ENCODE measurements at places on chromosomes 6 and 20. TPM values are rescaled to one million over a fixed set of nuclear protein-coding genes. Genes with fewer than 3 reads are reported as not detected.

Gene SLC22A3
- polyA plus RNA-seq = 0.61 TPM

Gene HTR1E
- polyA plus RNA-seq = not detected

GRCh38 chr6:140809694-140810101 lies 1323.0 kb upstream of the GJE1 start:
- H3K4me3 ChIP-seq = no peak overlapping the region
- DNase-seq = no peak
- no peaks in the 10 kb centered on the region for H3K27me3 ChIP-seq
- no peak overlapping the region for H3K27ac ChIP-seq

DNA sequence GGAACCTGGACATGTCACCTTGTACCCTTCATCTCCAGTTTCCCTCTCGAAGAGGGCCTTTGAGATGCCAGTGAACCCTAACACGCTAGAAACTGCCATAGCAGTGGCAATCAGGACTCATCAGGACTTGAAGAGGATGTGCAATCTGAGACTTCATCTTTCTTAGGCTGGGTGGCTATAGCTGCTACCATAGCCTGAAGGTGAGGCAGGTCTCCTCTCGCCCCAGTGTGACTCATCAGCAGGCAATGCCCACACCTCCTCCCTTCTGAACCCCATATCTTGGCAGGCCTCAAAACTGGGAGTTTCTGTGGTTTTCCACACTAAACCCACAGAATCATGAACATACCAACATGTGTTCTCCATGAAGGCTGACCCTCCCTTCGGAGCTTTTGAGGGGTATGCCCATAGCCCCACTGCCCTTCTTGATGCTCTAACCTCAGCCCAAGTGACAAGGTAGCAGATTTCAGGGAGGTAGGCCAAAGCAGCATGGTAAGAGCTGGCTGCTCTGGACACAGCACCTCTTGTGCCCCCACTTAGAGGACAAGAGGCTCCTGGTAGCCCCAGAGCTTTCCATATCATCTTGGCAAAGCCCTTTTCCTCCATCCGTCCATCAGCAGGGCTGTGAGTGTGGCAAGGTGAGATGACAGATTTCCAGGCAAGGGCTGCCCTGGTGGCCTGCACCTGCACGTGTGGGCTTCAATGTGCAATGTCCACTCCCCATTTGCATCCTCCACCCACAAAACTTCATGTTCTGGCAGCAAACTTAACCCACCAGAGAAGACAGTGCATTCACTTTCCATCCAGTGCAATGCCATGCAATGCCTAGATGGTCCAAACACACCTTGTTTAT lies 2.6 kb downstream of the BLCAP start:
- no peak for DNase-seq
- H3K4me3 ChIP-seq = peak overlapping the region; percentile 84
- H3K4me1 ChIP-seq = peaks cover 49% of the 10 kb centered on the region

GRCh38 chr20:6519556-6519955 lies 247.9 kb upstream of the BMP2 start:
- H3K27me3 ChIP-seq = no peaks in the 10 kb centered on the region
- no peak for DNase-seq
- H3K4me3 ChIP-seq = no peak overlapping the region
- H3K36me3 ChIP-seq = no peaks in the 10 kb centered on the region
- H3K27ac ChIP-seq = no peak overlapping the region

GRCh38 chr6:163709693-163710092 lies 295.2 kb downstream of the QKI start:
- H3K36me3 ChIP-seq = no peaks in the 10 kb centered on the region
- H3K27ac ChIP-seq = no peak overlapping the region
- no peaks in the 10 kb centered on the region for H3K4me1 ChIP-seq
- H3K27me3 ChIP-seq = no peaks in the 10 kb centered on the region
- no peak overlapping the region for H3K4me3 ChIP-seq

Gene SPAG4
- polyA plus RNA-seq = 2.9 TPM

DNA sequence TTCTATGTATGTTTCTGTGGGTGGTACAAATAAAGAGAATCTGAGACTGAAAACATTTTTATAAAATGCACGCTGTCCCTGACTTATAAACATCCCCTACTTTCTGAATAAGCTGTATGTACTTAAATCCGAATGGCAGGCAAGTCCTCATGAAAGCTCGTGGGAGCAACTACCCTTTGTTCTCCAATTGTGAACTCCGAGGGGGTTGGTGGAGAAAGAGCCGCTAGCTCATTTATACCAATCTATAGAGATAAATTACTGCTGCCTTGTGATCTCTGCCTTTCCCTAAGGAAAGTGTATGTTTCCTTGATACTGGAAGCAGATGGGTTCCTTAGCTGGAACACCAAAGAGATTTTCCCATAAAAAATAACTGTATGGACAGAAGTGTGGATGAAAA lies 84.5 kb downstream of the GJA10 start:
- peaks cover 12% of the 10 kb centered on the region for H3K4me1 ChIP-seq
- no peak overlapping the region for H3K4me3 ChIP-seq
- H3K27me3 ChIP-seq = no peaks in the 10 kb centered on the region
- peak; percentile 27 for DNase-seq
- no peak overlapping the region for H3K27ac ChIP-seq

Gene GCNT2
- polyA plus RNA-seq = 27.2 TPM

DNA sequence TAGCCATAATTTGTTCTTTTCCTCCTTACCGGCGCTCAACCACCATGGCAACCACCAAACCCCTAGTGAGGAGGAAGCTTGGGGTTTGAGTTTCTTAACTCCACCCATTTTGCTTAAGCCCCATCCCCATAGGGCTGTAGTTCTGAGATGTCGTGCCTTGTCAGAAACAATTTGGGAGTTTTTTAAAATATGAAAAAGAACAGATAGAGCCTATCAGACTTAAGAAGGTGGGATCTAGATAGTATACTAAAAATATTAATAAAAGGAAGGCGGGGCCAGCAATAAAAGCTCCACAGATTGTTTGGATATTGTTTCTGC lies 5.6 kb downstream of the BRD2 start:
- peaks cover 60% of the 10 kb centered on the region for H3K36me3 ChIP-seq
- H3K4me3 ChIP-seq = peak overlapping the region; percentile 99
- no peak overlapping the region for H3K27ac ChIP-seq
- H3K4me1 ChIP-seq = peaks cover 31% of the 10 kb centered on the region
- peak; percentile 44 for DNase-seq
- no peaks in the 10 kb centered on the region for H3K27me3 ChIP-seq

DNA sequence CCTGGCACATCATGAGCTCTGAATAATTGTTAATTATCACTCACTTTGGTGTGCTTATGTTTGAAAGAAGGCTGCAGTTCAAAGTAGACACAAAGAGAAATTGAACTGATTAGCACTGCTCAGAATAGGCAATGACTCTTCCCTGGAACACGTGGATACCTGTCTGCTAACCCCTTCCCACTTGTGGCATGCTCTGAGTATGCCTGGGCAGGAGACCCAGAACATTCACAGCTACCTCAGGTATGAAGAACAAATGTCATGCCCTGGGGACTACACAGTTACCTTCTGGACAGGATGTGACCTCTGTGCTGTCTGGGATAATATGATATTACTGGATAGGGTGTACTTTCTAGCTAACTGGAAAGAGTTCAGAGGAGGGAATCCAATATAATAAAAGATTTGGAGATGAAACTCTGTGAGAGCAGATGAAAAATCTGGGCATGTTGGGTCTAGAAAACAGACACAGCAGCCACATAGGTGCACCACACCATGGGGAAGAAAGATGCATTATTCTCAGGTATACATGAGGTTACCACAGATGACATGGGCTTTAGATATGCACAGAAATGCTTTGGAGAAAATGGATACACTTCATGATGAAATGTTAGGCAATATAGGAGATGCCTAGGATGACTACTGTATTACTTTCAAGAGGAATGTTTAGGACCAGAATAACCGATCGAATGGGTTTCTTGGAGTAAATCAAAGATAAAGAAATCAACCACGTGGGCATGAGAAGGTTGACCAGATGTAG lies 324.2 kb upstream of the PREP start:
- no peaks in the 10 kb centered on the region for H3K27me3 ChIP-seq
- H3K4me3 ChIP-seq = no peak overlapping the region
- no peak overlapping the region for H3K27ac ChIP-seq

DNA sequence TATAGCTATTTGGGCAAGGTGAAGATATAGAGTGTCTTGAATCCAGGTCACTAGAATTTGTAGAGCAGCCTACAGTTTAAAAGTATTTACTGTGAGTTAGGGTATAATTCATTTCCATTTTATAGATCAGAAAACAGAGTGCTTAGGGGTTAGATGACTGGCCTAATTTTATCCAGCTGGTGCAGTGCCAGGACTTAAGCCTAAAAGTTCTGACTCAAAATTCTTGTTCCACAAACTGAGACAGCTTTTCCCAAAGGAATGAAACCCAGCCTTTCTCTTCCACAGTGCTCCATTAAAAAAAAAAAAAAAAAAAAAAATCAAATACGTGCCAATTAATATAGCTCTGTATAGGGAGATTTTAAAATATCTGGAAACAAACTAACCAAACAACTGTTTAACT lies 441.0 kb upstream of the MARCKS start:
- DNase-seq = no peak
- H3K36me3 ChIP-seq = no peaks in the 10 kb centered on the region
- H3K27ac ChIP-seq = no peak overlapping the region

Gene RIMS4
- polyA plus RNA-seq = 3.5 TPM

GRCh38 chr20:32112841-32113240 lies 3.3 kb downstream of the TM9SF4 start:
- H3K4me1 ChIP-seq = peaks cover 22% of the 10 kb centered on the region
- no peaks in the 10 kb centered on the region for H3K27me3 ChIP-seq
- no peaks in the 10 kb centered on the region for H3K36me3 ChIP-seq

- no peaks in the 10 kb centered on the region for H3K36me3 ChIP-seq
- no peak overlapping the region for H3K4me3 ChIP-seq
- H3K27ac ChIP-seq = no peak overlapping the region
- H3K27me3 ChIP-seq = no peaks in the 10 kb centered on the region
- H3K4me1 ChIP-seq = no peaks in the 10 kb centered on the region
Observed at GRCh38 chr6:7953753-7954152, 43.2 kb upstream of the TXNDC5 start.

Gene LINC00237
- polyA plus RNA-seq = 2.0 TPM

GRCh38 chr6:38192487-38192886 lies 373.0 kb downstream of the ZFAND3 start:
- no peaks in the 10 kb centered on the region for H3K27me3 ChIP-seq
- H3K36me3 ChIP-seq = no peaks in the 10 kb centered on the region
- DNase-seq = no peak
- no peak overlapping the region for H3K27ac ChIP-seq
- peaks cover 28% of the 10 kb centered on the region for H3K4me1 ChIP-seq

- no peak overlapping the region for H3K4me3 ChIP-seq
- no peaks in the 10 kb centered on the region for H3K4me1 ChIP-seq
- no peaks in the 10 kb centered on the region for H3K36me3 ChIP-seq
- no peak overlapping the region for H3K27ac ChIP-seq
Observed at GRCh38 chr6:158072083-158072721, 90.5 kb downstream of the SYNJ2 start.

Gene MACROD2
- 4.3 TPM for polyA plus RNA-seq

GRCh38 chr6:443621-444159 lies 52.1 kb downstream of the IRF4 start:
- H3K4me3 ChIP-seq = no peak overlapping the region
- no peak for DNase-seq
- no peaks in the 10 kb centered on the region for H3K27me3 ChIP-seq
- no peak overlapping the region for H3K27ac ChIP-seq
- H3K36me3 ChIP-seq = no peaks in the 10 kb centered on the region
- H3K4me1 ChIP-seq = no peaks in the 10 kb centered on the region

- no peaks in the 10 kb centered on the region for H3K27me3 ChIP-seq
- no peak overlapping the region for H3K4me3 ChIP-seq
- peak; percentile 41 for DNase-seq
- no peaks in the 10 kb centered on the region for H3K36me3 ChIP-seq
Observed at GRCh38 chr6:40482532-40482931, 104.6 kb downstream of the LRFN2 start.

Gene MSH5
- 12.1 TPM for polyA plus RNA-seq

DNA sequence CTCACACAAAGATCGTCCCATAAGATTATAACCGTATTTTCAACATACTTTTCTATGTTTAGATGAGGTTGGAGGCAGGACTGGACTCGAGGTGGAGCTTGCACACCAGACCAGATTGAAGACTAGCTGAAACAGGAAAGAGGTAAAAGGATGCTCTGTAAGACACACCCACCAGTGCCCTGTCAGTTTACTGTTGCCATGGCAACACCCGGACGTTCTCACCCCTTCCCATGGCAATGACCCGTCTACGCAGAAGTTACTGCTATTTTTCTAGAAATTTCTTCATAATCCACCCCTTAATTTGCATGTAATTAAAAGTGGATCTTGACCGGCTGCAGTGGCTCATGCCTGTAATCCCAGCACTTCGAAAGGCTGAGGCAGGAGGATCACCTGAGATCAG lies 13.6 kb upstream of the SRSF6 start:
- H3K4me3 ChIP-seq = no peak overlapping the region
- no peak for DNase-seq
- no peaks in the 10 kb centered on the region for H3K27me3 ChIP-seq
- H3K4me1 ChIP-seq = no peaks in the 10 kb centered on the region
- H3K27ac ChIP-seq = no peak overlapping the region

DNA sequence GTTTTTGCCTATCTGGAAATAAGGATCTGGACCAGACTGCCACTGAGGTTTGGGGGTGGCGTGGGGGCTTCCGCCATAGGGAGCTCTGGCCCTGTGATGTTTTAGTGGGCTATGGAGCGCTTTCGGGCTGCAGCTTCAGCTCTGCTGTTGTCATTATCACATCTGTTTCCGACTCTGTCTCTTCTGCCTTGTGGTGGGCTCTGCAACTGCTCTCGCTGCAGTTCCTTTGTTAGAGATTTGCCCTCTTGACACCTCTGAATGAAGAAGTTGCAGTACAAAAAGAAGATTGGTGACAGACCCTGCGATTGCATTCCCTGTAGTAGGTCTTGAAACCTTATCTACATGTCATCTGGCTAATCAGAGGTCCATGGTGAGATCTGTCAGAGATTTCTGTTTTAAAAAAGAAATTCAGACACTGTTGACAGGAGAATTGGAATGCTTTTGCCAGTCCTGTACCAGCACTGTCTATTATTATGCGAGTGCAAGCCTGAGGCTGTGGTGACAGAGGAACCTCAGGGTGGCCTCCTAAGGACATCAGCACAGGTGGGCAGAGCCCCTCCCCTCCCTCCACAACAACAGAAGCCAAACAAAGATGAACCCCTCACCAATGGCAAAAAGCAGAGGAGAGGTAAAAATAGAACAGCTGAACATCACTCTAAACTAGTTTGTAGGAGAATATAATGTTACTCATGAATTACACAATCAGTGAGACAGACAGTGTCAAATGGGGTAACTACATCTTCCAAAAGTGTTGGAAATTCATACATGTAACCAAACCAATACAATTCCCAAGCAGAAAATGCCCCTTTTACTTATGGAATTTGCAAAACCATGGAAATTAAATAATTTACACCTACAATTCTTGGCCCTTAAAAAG lies 63.5 kb upstream of the DEFB112 start:
- no peak overlapping the region for H3K27ac ChIP-seq
- peaks cover 32% of the 10 kb centered on the region for H3K4me1 ChIP-seq
- DNase-seq = peak; percentile 11
- H3K4me3 ChIP-seq = no peak overlapping the region
- H3K27me3 ChIP-seq = no peaks in the 10 kb centered on the region

Gene SLPI
- not detected for polyA plus RNA-seq

DNA sequence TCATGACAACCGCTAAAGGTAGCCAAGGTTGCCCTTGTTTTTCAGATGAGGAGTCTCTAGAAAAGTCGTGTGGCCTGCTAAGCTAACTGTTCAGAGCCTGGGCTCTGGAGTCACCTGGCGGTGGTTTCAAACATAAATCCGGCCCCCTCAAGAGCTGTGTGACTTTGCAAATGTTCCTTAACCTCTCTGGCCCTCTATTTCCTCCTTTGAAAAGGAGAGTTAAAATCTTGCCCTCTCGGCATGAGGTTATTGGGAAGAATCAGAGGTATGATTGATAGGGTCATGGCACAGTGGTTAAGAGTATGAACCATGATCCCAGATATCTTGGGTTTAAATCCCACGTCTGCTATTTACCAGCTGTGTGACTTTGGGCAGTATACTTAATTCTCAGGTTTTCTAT lies 5.6 kb upstream of the LBP start:
- no peak overlapping the region for H3K27ac ChIP-seq
- H3K27me3 ChIP-seq = no peaks in the 10 kb centered on the region
- no peaks in the 10 kb centered on the region for H3K36me3 ChIP-seq
- H3K4me3 ChIP-seq = no peak overlapping the region

Measured in GM23338 (cell line).